ENCODE measurements at places on chromosomes 11 and 22. TPM values are rescaled to one million over a fixed set of nuclear protein-coding genes. Genes with fewer than 3 reads are reported as not detected.

Gene DKK3
- polyA plus RNA-seq: not detected

Gene C11orf65
- polyA plus RNA-seq: not detected

Gene C22orf31
- not detected for polyA plus RNA-seq

Gene SSH3
- 3.6 TPM for polyA plus RNA-seq

Gene OR52N4
- polyA plus RNA-seq: 0.24 TPM

Gene IGLL1
- polyA plus RNA-seq: not detected

Gene POTEH
- polyA plus RNA-seq: not detected

Gene CHST1
- polyA plus RNA-seq: not detected

Gene OR51D1
- polyA plus RNA-seq: not detected

Gene KRTAP5-11
- polyA plus RNA-seq: not detected

Gene C11orf16
- polyA plus RNA-seq: not detected

Gene ATG13
- 51.2 TPM for polyA plus RNA-seq

Gene UPK3A
- polyA plus RNA-seq: 14.0 TPM

DNA sequence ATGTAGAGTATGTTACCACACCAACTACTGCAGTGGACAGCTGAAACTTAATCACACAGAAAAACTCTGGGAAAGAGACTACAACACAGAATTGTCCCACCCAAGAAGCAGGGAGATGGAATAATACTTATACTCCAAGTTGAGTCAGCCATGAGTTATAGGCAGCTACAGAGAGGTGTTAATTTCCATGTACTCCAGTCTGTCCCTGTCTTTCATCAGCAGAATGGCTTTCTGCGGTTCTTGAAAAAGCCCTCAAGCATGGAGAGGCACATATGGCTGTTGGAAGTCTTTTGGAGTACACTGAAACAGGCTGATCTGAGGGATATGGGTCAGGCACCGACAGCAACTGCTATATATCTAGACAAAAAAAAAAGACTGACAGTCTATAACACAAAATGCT lies 219.5 kb downstream of the DLG2 start:
- no peak for DNase-seq
- no peak overlapping the region for H3K4me3 ChIP-seq
- H3K36me3 ChIP-seq: no peaks in the 10 kb centered on the region
- no peaks in the 10 kb centered on the region for H3K4me1 ChIP-seq
- no peak overlapping the region for H3K27ac ChIP-seq

GRCh38 chr11:70569996-70570692 lies 171.8 kb downstream of the CTTN start:
- DNase-seq: no peak
- peaks cover 14% of the 10 kb centered on the region for H3K4me1 ChIP-seq
- no peak overlapping the region for H3K27ac ChIP-seq
- H3K27me3 ChIP-seq: peaks cover 7% of the 10 kb centered on the region

- no peaks in the 10 kb centered on the region for H3K4me1 ChIP-seq
- no peak overlapping the region for H3K27ac ChIP-seq
- H3K27me3 ChIP-seq: no peaks in the 10 kb centered on the region
- H3K4me3 ChIP-seq: no peak overlapping the region
Observed at GRCh38 chr11:34877375-34877975, 38.7 kb downstream of the APIP start.

GRCh38 chr11:35402751-35403660 lies 16.4 kb downstream of the SLC1A2 start:
- H3K36me3 ChIP-seq: no peaks in the 10 kb centered on the region
- H3K27ac ChIP-seq: no peak overlapping the region
- peaks cover 10% of the 10 kb centered on the region for H3K27me3 ChIP-seq
- H3K4me3 ChIP-seq: no peak overlapping the region
- no peak for DNase-seq
- no peaks in the 10 kb centered on the region for H3K4me1 ChIP-seq

- no peak for DNase-seq
- H3K4me1 ChIP-seq: no peaks in the 10 kb centered on the region
- no peaks in the 10 kb centered on the region for H3K36me3 ChIP-seq
- no peaks in the 10 kb centered on the region for H3K27me3 ChIP-seq
- H3K27ac ChIP-seq: no peak overlapping the region
Observed at GRCh38 chr11:74543991-74544390, 48.4 kb upstream of the POLD3 start.

GRCh38 chr11:133149698-133150097 lies 382.6 kb downstream of the OPCML start:
- no peak overlapping the region for H3K27ac ChIP-seq
- H3K4me3 ChIP-seq: no peak overlapping the region
- H3K36me3 ChIP-seq: no peaks in the 10 kb centered on the region
- H3K27me3 ChIP-seq: peaks cover 6% of the 10 kb centered on the region
- H3K4me1 ChIP-seq: no peaks in the 10 kb centered on the region

DNA sequence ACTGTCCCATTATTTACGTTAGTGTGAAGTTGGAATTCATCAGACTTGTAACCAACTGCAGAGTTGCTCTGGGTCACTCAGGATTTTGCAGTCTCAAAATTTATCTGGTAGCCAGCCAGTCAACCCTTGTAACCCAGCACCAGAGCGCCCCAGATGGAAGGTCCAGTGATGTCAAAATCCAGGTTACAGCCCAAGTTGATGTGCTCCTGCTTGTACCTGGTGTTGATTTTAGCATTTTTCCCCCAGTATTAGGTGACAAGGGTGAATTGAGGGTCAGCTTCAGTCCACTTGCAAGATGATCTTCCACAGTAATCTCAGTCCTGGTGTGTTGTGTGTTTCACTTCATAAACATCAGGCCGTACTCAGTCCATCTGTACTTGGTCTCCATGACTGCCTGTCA lies 7.5 kb downstream of the TIMM10B start:
- H3K4me1 ChIP-seq: no peaks in the 10 kb centered on the region
- no peak overlapping the region for H3K4me3 ChIP-seq
- H3K27me3 ChIP-seq: no peaks in the 10 kb centered on the region
- H3K36me3 ChIP-seq: peaks cover 40% of the 10 kb centered on the region
- no peak overlapping the region for H3K27ac ChIP-seq
- no peak for DNase-seq

DNA sequence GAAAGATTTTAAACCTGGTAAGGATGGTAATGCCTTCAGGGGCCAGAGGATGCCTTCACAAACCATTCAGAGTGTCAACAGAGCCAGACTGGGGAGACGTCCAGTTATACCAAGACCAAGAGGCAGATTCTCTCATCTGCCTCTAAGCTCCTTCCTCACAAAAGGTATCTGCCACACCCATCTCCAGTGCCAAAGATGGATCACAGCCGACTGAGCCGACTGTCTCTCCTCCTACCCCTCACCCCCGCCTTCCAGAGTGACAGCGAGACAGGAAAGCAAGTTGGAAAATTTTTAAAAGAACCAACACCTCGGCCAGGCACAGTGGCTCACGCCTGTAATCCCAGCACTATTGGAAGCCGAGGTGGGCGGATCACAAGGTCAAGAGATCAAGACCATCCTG lies 79.1 kb upstream of the AKIP1 start:
- no peak for DNase-seq
- H3K27ac ChIP-seq: no peak overlapping the region
- no peak overlapping the region for H3K4me3 ChIP-seq

- no peaks in the 10 kb centered on the region for H3K4me1 ChIP-seq
- no peak overlapping the region for H3K4me3 ChIP-seq
- H3K27me3 ChIP-seq: no peaks in the 10 kb centered on the region
- no peak overlapping the region for H3K27ac ChIP-seq
- H3K36me3 ChIP-seq: no peaks in the 10 kb centered on the region
Observed at GRCh38 chr11:132745306-132745705, 787.0 kb downstream of the OPCML start.

GRCh38 chr11:69013009-69013951 lies at the start of gene MRGPRF:
Gene MRGPRF (minus strand): TSS chr11:69013246. CDS start chr11:69009901, 3,345 bp downstream.
- peaks cover 56% of the 10 kb centered on the region for H3K4me1 ChIP-seq
- no peaks in the 10 kb centered on the region for H3K36me3 ChIP-seq

DNA sequence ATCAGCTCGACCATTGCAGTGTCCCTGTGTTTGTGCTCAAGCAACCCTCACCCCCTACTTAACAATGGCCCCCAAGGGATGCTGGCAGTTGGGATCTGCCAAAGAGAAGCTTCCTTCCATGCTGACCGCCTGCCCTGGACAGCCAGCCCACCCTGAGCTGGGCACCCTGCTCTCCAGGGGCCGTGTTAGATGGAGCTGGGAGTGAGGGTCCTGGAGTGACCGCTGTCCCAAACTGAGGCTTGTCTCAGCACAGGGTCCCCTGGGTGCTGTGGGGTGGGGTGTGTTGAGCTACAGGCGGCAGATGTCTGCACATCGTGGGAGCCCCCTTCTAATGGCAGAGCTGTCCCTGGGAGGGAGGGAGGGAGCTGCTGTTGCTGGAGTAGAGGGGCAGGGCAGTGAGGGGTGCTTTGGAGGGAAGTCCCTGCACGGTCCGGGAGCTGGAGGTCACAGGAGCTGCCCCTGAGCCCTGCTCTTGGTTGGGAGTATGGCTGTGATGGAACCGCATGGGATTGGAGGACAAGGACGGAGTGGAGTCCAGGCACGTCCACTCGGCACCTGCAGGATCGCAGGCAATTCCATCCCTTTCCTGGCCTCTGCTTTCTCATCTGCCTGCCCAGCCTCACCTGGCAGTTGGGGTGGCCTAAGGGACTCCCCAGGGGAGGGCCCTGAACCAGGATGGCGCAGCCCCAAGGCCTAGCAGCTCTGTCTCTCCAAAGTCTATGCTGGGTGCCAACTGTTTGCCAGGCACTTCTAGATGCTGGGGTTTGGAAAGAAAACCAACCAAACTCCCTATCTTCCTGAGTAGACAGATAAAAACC lies 126.3 kb downstream of the ARHGAP8 start:
- no peaks in the 10 kb centered on the region for H3K27me3 ChIP-seq
- no peak for DNase-seq
- H3K36me3 ChIP-seq: no peaks in the 10 kb centered on the region
- no peaks in the 10 kb centered on the region for H3K4me1 ChIP-seq
- no peak overlapping the region for H3K27ac ChIP-seq
- H3K4me3 ChIP-seq: no peak overlapping the region

- no peaks in the 10 kb centered on the region for H3K4me1 ChIP-seq
- no peaks in the 10 kb centered on the region for H3K36me3 ChIP-seq
- no peaks in the 10 kb centered on the region for H3K27me3 ChIP-seq
Observed at GRCh38 chr11:109148669-109149068, 273.3 kb upstream of the C11orf87 start.

DNA sequence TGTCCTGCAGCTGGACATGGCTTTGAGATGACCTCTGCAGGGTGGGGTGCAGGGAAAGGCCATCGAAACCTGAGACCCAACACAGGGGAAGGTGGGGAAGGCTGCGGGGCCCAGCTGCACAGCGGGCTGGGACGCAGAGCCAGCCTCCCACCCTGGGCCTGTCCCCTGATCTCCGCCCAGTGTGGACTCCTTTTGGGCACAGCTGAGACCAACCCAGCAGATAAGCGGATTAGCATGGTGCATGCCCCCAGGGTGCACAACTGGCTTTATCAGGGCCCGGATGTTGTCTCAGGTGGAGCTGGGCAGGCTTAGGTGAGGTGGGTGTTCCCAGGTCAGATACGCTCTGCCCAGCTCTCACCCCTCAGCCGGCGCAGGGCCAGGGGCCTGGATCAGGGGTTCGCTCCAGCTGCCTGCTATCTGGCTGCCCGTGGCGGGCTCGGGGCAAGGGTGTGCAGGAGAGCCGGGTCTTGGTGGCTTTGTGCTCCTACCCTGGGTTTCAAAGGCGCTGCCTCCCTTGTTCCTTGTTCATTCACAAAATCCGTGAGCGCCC lies 28.1 kb upstream of the MUC5AC start:
- no peaks in the 10 kb centered on the region for H3K27me3 ChIP-seq
- H3K36me3 ChIP-seq: no peaks in the 10 kb centered on the region
- no peak for DNase-seq
- H3K27ac ChIP-seq: no peak overlapping the region
- no peaks in the 10 kb centered on the region for H3K4me1 ChIP-seq
- H3K4me3 ChIP-seq: no peak overlapping the region

DNA sequence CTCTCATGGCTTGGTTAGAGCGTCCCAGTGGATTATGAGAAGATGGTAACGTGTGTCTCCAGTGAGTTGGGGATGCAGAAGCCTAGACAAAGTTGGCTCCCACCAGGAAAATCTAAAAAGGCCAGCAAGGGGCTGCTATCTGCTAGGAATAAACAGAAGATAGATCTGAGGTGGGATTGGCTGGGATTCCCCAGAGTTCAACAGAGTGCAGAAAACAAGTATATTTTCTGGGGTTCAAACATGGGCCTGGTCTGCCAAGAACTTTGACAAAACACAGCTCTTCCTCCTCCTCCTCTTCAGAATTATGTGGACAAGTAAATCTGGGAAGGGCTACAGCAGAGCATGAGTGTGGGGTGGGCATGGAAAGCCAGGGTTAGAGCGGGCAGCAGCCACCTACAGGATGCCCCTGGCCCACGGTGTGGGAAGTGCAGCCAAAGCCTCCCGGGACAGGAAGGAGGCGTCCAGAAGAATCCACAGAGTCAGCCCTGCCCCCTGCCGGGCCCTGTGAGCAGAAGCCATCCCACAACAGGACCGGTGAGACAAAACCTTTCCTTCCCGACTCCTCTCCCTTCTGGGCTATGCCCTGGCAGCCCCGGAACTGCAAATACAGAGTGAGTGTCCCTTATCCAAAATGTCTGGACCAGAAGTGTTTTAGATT lies 67.1 kb downstream of the CD82 start:
- no peaks in the 10 kb centered on the region for H3K27me3 ChIP-seq
- H3K27ac ChIP-seq: no peak overlapping the region
- H3K4me3 ChIP-seq: no peak overlapping the region
- peaks cover 12% of the 10 kb centered on the region for H3K4me1 ChIP-seq
- H3K36me3 ChIP-seq: no peaks in the 10 kb centered on the region

DNA sequence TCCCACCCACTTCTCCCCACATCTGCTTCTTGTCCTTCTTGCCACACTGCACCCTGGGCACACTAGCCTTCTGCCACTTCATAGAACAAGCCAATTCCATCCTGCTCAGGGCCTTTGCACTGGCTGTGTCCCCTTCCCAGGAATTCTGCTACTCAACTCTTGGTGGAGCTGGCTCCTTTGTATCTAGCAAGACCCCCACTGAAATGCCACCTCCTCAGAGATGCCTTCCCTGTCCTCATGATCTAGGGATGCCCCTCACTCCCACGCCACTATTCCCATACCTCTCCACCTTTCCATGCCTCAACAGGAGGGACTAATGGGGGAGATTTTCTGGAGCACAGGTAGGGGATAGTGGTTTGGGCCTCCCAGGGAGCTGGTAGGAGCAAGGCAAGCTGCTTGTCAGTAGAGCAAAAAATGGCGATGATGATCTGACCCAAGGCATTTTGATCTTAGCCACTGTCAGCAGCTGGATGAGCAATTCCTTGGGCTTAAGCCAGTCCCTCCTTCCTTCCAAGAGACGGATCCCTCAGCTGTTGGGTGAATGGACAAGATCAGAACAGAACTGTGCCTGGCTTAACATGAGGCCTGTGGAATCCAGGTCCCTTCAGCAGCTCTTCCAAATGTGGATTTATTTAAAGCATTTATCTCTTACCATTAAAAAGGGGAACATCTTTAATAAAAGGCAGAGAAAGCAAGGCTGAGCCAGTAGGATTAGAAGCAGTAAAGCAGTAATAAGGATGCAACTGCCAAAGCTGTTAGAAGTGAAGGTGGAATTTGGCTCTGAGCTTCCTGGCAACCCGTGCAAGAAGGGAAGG lies 4.0 kb upstream of the PRDM11 start:
- peaks cover 13% of the 10 kb centered on the region for H3K4me1 ChIP-seq
- peaks cover 11% of the 10 kb centered on the region for H3K27me3 ChIP-seq
- H3K36me3 ChIP-seq: no peaks in the 10 kb centered on the region
- no peak overlapping the region for H3K4me3 ChIP-seq
- H3K27ac ChIP-seq: no peak overlapping the region

All from CD14-positive monocyte (primary cell).